ENCODE measurements at places on chromosomes 4 and X.

GRCh38 chrX:45134775-45135174 lies 65.9 kb downstream of the DIPK2B start:
- DNase-seq = no peak

- DNase-seq = peak; percentile 12
These were observed 56.4 kb downstream of the RWDD4 start for GRCh38 chr4:183602557-183603027.

DNA sequence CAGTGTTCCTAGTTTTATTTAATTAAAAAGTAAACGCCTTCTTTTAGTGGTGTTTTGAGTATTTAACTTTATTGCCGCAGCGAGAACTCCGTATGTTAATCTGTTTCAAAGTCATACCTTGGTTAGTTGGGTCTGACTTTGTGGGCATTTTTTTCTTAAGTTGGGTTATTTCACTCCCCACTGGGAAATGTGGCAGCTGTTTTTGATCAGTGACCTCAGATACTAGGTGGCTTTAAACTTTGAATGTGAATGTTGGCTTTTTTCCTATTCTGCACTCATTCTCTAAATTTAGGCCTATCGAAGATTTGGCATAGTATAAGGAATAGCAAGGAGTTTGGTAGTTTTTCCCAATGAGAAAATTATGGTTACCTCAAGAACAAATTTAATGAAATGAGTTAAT lies 85.9 kb downstream of the FIP1L1 start:
- no peak for DNase-seq

GRCh38 chrX:129772796-129773431 lies 6.8 kb upstream of the SASH3 start:
- DNase-seq = no peak

DNA sequence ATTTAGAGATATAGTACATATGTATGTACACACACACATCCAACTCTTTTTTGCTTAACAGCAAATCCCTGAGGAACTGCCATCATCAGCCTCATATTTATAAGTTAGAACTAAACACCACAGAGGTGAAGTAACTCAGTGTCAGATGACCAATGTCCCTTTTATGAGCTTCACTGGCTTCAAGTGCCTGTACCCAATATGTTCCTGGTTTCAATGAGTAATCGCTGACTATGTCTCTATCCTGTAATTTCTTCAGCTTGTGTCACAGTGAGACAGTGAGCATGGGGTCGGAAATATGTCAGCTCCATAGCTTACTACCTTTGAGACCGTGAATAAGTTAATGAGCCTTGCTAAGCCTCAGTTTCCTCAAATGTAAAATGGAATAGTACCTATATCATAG lies 136.2 kb upstream of the RASGEF1B start:
- DNase-seq = peak; percentile 61

GRCh38 chr4:45131020-45131419 lies 404.7 kb upstream of the GNPDA2 start:
- DNase-seq = no peak

- no peak for DNase-seq
These were observed 22.1 kb upstream of the TRIM60 start for GRCh38 chr4:165009493-165010227.

- DNase-seq = no peak
These were observed 2.6 kb downstream of the NSD2 start for GRCh38 chr4:1873776-1874175.

DNA sequence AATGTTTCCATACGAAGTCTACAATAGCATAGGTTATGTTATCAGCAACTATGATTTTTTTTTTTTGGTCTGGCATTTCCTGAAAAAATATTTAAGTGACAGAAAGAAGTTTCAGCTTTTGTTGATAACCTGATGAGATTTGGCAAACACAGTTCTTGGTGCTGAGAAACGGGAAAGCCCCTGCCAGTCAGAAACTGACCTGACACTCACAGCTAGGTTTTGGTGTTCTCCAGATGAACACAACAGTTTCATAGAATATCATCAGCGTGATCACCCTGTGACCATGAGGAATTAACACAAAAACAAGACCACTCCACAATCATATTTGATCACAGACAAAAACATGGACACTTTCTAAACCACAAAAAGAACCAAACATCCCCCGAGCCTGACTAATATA lies 152.5 kb upstream of the DCAF8L1 start:
- no peak for DNase-seq

DNA sequence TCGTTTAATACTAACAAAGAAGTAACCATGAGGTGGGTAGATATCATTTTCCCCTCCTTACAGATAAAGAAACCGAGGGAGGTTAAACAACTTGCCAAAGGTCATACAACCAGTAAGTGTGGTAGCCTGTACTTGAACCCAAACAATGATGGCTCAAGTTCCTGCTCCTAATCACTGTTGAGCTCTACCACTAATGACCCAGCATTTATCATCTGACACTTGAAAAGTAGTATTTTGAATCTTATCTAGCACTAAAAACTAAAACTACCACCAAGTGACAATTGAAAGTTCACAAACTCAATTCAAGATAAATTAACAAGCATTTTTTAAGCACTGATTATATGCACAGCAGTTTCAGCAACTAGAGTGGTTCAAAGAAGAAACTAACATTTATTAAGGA lies 13.1 kb downstream of the FBXW7 start:
- DNase-seq = no peak

DNA sequence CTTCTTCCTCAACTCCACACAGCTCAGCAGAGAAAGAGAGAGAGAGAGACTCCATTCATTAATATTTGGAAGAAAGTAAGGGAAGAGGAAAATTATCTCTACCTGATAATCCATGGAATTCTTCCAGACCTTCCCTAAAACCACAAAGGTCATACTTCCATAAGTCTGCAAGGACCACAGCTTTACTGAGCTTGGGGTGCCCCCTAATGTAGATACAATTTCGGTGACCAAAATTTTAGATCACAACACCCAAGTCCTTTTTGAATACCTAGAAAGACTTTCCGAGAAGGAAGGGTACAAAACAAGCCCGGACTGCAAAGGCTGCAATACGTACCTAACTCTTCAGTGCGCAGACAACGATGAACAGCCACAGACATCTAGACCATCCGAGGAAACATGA lies 523.9 kb downstream of the GLUD2 start:
- no peak for DNase-seq

GRCh38 chrX:9153300-9153699 lies 119.4 kb upstream of the FAM9B start:
- peak; percentile 3 for DNase-seq

GRCh38 chr4:158356301-158356700 lies 146.0 kb downstream of the TMEM144 start:
- no peak for DNase-seq

- peak; percentile 83 for DNase-seq
These were observed 214.9 kb upstream of the UGT8 start for GRCh38 chr4:114383721-114384120.

DNA sequence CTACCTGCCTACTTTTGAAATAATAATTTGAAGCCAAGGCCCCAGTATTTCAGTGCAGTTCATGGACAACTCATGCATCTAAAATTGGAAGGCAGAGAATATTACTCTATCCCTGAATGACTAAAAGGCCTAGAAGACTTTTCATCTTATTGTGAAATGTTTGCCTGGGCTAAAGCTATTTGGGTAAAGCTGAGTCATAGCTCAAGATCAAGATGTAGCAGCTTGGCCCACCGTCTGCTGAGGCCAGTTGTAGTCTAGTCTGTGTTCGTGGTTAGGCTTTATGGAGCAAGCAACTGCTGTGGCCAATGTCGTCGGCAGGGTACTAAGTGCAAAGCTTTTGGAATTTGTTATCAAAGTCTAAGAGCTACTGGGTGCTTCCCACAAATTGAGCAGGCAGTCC lies 929.1 kb downstream of the RAB28 start:
- peak; percentile 1 for DNase-seq

DNA sequence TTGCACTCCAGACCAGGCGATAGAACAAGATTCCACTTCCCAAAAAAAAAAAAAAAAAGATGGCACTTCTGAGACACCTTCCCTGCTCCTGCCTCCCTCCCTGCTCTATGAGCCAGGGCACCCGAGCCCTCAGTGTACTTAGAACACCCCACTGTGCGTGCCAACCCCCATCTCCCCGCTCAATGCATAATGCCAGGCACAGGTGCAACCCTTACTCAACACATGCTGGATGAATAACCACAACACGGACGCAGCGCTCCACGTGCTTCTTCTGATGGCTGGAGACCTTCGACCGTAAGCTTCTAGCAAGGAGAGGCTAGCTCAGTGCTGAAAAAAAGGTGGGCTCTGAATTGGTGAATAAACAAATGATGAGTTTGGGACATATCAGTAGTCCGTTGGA lies 19.9 kb upstream of the IRAK1 start:
- no peak for DNase-seq

GRCh38 chrX:132737743-132738142 lies 220.7 kb downstream of the HS6ST2 start:
- peak; percentile 38 for DNase-seq

GRCh38 chr4:38666766-38667084 lies 2.7 kb downstream of the KLF3 start:
- DNase-seq = no peak

- no peak for DNase-seq
These were observed 1811.2 kb upstream of the PCDH10 start for GRCh38 chr4:131337936-131338335.

DNA sequence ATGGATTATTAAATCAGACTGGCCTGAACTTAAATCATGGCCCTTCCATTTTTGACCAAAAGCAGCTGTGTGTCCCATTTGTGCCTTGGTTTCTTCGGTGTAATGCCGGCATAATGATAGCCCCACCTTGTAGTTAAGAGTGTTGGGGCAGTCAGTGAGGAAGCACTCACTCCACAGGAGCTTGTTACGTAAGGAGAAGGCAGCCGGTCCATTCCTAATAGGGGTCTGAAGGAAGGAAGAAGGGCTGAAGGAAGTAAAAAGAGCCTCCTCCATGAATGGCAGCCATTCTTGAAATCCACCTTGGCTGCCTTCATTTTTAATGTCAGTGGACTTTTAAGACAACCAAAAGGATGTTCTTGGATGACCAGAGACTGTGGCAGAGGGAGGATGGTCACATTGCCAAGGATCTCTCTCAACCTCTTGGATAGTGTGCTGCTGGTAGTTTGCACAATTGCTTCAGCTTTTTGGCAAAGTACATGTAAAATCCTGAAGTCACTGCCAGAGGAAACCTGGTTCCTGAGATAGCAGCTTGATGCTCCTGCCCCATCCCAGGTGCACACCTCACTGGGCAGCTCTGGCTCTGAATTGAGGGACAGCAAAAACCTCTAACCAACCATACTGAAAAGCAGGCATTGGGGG lies 113.5 kb downstream of the PTTG2 start:
- no peak for DNase-seq

DNA sequence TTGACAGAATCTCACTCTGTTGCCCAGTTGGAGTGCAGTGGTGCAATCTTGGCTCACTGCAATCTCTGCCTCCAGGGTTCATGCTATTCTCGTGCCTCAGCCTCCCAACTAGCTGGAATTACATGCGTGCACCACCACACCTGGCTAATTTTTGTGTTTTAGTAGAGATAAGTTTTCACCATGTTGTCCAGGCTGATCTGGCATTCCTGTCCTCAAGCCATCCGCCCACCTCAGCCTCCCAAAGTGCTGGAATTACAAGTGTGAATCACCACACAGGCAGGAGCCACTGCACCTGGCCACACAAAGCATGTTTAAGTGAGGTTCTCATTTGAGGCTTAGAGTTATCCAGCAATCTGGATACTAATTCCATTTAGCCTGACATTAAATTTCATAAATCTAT lies 180.9 kb upstream of the GRID2 start:
- no peak for DNase-seq

- DNase-seq = no peak
These were observed 1.6 kb downstream of the SHISA3 start for GRCh38 chr4:42398871-42399331.

DNA sequence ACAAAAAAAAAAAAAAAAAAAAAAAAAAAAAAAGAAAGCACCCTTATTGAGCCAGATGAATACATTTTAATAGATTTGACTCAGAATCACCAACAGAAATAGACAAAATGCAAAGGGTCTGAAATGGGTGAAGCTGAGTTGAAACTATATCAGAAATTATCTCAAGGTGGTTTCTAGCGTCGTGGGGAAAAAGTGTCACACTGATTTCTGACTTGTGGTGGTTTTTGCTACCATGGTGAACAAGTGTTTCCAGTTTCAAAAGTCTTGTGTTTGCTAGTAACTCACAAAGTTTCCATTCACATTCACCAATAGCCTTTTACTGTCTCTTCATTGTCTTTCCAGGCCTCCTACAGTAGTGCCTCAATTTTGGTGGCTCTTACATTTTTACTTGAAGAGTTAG lies 135.5 kb downstream of the ARHGAP24 start:
- DNase-seq = no peak

DNA sequence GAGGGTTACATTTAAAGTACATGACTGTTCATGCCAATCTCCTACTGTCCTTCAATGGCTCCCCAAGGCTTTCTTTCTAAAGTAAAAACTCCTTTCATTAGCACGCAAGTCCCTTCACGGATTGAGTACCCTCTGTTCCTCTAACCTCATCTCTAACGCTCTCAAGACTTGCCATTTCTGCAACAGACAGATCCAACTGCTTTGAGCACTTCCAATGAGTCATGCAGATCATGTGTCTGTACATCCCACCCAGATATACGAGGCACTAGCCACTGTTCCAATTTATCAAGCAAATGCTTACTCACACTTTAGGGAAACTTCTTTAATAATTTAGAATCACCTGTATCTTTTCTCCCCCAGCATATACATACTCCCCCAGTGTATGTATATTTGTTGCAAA lies 332.5 kb upstream of the ZFP42 start:
- DNase-seq = no peak

- DNase-seq = no peak
These were observed 55.8 kb downstream of the C4orf50 start for GRCh38 chr4:5962416-5962815.

GRCh38 chr4:6280365-6280996 lies 10.8 kb downstream of the WFS1 start:
- peak; percentile 43 for DNase-seq

DNA sequence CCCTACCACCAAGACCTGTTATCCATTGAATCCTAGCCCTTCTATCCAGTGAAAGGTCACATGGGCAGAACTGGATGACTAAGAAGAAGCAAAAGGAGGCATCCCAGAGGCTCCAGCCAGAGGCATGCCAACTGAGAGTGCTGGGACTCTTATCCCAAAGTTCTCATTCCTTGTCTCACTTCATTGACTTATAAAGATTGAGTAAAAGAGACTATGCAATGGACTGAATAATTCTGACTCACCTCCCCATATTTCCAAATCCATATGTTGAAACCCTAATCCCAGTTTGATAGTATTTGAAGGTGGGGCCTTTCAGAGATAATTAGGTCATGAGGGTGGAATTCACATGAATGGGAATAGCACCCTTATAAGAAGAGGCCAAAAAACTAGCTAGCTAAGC lies 131.4 kb downstream of the COL25A1 start:
- DNase-seq = peak; percentile 4

DNA sequence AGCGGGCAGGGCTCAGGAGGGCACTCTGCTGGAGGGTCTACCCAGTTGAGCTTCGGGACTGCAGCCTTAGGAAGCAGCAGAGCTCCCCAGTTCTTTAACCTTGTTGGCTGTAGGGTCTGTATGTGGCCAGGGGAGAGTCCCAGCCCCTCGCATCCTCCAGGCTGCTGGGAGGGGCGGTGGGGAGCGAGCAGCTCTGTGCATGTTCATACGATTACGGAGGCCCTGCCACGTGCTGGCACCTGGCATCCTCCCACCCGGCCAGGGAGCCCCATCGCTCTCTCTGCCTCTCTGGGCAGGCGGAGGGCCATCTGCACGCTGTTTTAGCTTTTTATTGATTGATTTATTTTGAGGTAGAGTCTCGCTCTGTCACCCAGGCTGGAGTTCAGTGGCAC lies 21.2 kb downstream of the NSG1 start:
- no peak for DNase-seq

GRCh38 chr4:124060261-124060918 lies 652.1 kb downstream of the ANKRD50 start:
- DNase-seq = peak; percentile 58

GRCh38 chr4:52983563-52984303 lies 121.6 kb downstream of the RASL11B start:
- DNase-seq = peak; percentile 42

Measured in mammary epithelial cell (primary cell).